ENCODE measurements at places on chromosomes 3 and 15. TPM values are rescaled to one million over a fixed set of nuclear protein-coding genes. Genes with fewer than 3 reads are reported as not detected.

Gene MRPL46
- 23.3 TPM for total RNA-seq

Gene BCL2A1
- total RNA-seq = not detected

DNA sequence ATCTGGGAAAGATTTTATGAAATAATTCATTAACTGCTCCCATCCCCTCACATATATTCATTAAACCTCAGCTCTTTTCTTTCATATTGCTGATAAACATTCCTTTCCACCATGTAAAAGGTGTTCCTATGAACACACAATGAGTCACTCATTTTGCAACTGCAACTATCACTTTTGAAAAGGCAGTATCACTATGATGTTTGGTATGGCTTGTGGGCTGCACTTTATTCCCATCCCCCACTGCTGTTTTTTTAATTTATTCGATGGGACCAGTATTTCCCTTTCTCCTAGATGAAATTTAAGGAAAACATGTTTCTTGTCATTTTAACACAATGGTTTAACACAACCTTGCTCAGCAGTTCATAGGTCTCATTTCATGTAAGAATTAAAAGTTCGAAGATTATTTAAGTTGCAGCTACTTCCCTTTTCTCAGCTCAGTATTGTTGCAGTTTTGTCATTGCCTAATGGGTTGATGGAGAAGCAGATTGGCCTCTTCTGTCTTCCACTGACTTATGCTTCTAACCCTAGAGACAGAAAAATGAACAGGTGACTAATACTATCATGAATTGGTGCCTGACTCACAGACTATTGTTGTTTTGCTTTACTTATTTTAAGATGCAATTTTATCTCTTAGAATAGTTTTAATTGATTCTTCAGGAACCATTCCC is 280.3 kb downstream of the ZPLD1 start:
- DNase-seq = no peak

DNA sequence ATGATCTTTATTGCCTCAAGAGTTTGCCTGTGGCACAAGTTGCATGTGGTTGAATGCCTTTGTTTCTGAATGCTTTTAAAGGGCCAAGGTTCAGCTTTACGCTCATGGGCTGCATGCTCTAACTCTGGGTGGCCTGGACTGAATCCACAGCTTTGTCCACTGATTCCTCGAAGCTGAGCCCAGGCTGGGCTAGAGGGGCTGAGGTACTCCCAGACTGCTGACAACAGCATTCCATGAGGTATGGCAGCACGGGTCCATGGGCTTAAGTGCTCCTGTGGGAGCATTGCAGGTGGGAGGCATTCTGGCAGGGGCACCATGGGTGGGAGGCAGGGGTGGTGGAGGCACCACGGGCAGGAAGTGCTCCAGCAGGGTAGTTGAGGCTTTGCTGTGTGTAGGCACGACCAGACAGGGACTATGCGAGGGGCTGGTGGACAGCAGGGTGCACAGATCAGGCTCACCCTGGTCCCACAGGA is 61.6 kb downstream of the GLCE start:
- no peak for DNase-seq

- DNase-seq = peak; percentile 68
These were observed 28.9 kb downstream of the FBXW12 start for GRCh38 chr3:48400824-48401433.

- no peak for DNase-seq
These were observed 11.2 kb downstream of the FMN1 start for GRCh38 chr15:33183334-33183733.

Gene DNAH12
- total RNA-seq = not detected

Gene IQCH
- total RNA-seq = 2.2 TPM

Gene TMEM108
- total RNA-seq = 0.80 TPM

Gene AADACL2
- not detected for total RNA-seq

DNA sequence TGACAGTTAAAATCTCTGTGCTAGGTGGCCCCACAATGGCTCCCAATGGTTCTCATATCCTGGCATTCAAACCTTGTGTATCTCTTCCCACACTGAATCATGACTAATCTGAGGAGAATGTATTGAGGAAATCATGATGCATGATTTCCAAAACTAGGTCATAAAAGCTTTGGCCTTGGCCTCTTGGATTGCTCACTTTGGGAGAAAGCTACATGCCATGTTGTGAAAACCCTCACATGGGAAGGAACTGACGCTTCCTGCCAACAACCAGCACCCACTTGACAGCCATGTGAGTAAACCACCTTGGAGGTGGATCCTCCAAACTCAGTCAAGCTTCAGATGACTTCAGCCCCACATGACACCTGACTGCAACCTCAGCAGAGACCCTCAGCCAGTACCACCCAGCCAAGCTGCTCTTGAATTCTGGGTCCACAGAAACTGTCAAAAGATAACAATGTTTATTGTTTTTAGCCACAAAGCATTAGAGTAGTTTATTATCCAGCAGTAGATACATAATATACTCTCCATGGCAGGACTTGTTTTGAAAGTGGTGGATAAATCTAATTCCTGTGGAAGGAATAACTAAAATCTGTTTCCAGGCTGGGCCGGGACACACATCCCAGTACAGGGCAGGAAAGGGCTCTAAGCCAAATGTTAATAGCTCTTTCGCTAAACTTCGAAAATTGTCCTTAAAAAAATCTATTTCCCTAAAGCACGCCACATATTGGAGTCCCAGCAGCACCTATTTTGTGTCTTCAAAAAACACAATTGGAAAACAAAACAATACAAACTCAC is 1.0 kb upstream of the ZNF620 start:
- DNase-seq = no peak

GRCh38 chr3:195696632-195697278 is 24.0 kb upstream of the MUC20 start:
- DNase-seq = no peak

DNA sequence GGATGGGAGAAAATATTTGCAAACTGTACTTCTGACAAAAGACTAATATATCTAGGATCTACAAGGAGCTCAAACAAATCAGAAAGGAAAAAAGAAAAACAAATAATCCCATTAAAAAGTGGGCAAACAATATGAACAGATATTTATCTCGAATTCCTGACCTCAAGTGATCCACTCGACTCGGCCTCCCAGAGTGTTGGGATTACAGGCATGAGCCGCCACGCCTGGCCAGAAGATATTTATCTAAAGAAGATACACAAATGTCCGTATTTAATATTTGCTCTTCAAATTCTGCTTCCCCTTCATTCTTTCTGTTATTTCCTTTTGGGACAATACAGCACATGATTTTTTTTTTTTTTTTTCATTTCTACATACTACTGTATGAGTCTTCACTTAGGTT is 151.7 kb upstream of the GRM7 start:
- no peak for DNase-seq

DNA sequence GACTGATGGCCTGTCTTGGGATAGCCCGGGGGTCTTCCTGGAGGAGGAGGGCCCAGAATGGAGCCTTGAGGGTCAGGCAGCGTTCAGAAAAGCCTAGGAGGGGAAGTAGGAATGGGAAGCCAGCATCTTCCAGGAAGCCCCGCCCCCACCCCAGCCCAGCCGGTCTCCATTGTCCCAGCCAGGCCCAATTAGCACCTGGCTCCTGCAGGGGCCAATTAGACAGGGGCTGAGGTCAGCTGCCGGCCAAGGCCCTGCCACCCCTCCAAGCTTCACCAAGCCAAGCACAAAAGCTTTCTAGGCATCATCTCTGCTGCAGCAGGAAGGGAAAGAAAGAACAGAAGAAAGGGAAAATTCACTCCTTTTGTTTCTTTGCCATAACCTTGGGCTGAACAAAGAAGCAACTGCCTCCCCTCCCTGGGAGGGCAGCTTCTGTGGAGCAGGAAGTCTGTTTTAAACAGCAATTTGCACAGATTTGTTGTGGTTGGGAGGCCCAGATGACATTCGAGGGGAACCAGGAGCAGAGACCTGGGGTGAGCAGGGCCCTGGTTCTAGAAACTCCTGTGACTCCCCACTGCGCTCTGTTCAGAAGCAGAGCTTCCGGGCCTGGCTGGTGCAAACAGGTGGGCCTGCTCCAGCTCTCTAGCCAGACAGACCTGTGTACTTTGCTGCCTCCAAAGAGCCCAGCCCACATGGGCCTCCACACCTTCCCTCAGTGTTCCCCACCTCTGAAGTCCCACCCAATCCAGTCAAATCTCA is 47.7 kb downstream of the CYP11A1 start:
- DNase-seq = no peak

DNA sequence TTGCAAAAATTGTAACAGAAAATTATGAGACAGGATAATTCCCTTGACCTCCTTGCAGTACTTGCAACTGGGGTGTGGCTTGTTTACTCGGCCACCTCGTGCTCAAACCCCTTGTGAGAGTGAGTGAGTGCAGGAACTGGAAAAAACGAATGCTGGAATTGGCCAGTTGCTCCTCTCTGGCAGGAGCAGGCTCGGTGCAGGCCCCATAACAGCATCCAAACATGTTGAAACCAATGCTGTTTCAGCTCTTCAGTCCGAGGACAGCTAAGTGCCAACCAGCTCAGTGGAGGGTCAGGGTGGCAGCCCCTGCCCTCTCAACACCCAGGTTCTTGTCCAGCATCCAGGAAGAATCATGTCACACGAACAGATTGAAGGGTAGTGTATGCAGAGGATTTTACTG is 36.9 kb downstream of the METTL6 start:
- no peak for DNase-seq

- no peak for DNase-seq
These were observed 39.8 kb downstream of the RIOX2 start for GRCh38 chr3:97932387-97932801.

GRCh38 chr3:128196647-128197046 is 43.4 kb downstream of the EEFSEC start:
- no peak for DNase-seq

DNA sequence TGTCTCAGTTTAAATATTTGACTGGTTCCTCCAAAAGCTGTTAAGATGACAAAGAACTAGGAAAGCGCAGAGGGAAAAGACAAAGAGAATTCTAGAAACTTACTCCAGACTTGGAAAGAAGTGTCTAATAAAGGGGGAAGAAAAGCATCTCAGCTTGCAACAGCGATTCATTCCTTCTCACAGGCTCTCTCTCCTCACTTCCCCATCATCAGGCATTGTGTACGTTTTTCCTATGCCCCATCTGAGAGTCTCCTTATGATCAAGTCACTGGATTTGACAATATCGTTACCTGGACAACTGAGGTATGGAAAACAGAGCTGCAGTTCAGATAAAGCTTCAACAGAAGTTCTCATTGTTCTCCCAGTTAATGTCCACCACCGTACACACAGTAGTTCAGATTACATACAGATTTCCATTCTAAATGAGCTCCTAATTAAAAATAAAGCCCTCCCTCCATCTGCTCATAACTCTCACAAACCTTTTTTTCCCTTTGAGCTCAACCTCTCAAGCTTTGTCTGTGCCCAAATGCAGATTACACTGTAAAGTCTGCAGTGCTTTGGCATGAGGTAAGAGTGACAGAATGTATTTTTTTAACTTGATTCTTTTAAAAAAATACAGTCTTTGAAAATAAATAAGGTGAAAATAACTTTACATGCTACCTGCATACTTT is 254.4 kb upstream of the THBS1 start:
- DNase-seq = no peak

Gene ZNF717
- 2.2 TPM for total RNA-seq

DNA sequence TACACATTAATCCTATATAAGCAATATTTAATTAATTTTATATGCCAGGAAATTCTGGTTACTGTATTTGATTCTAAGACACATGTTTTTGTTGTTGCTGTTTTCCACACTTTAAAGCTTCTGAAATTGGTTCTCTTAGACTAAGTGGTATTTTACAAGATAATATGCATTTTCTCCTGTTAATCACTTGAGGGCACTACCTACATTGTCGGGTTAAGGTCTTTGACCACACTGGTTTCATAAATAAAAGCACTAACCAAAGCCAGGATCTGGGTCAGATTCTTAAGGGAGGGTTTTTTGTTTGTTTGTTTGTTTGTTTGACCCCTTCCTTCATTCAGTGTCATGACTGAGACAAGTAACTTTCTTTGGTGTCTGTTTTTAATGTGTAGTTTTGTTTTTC is 590.2 kb downstream of the RBMS3 start:
- no peak for DNase-seq

GRCh38 chr3:177827511-177828207 is 630.4 kb upstream of the TBL1XR1 start:
- no peak for DNase-seq

GRCh38 chr15:87940768-87941167 is 315.8 kb downstream of the NTRK3 start:
- no peak for DNase-seq

DNA sequence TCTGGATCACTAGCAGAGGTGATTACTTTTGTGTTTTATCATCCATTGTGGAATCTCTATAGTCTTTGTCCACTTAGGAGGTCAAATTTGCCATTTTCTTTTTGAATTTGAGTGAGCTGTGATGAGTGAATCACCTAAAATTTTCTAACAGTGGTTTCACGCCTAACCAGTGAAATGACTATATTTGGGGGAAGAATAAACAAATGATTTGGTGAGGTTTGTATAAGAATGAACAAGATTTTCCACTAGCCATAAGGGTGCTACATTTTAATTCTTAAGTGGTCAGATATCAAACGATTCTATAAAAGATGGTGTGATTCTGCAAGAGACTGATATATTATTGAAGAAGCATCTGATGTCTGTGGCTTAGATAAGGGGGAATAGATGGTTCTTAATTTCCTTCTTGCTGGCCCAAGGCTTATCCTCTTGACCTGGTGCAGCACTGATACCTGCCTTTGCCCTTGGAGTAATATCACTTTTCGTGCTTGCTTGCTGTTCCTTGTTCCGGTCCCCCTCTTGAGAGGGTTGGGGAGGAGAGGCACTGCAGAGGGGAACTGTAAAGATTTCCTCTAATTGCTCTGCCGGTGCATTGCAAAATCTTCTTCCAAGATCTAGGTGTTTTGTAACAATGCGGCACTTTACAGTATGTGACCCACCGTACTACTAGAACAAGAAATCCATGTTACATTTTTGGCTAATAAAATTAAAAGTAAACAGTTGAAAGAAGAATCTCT is 14.5 kb downstream of the C3orf20 start:
- DNase-seq = no peak

GRCh38 chr3:120908795-120909601 is 993 bp downstream of the STXBP5L start:
- peak; percentile 7 for DNase-seq

GRCh38 chr3:184636741-184637316 is 75.0 kb downstream of the MAGEF1 start:
- DNase-seq = no peak

Gene ANKRD63
- total RNA-seq = not detected

DNA sequence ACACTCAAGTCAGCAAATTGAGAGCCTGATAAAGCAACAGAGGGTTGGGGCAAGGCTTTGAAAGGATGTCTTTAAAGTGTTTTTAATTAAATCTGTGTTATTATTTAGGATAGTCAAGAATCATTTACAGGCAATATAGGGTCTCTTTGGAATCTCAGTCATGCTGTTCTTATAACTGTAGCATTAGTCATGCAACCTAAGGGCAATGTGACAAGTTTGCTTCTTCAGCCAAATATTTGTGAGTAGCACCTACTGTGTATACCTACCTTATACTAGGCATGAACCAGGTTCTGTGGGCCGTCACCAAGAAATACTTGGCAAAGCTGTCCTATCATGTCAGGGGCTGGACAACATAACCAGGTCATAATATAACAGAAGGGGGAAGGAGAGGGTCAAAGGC is 184.6 kb upstream of the TRIM42 start:
- DNase-seq = no peak

GRCh38 chr3:73280746-73281145 is 219.3 kb downstream of the EBLN2 start:
- DNase-seq = no peak

Gene ARGFX
- total RNA-seq = not detected

Gene TRH
- not detected for total RNA-seq

GRCh38 chr3:42149975-42150374 is 58.8 kb downstream of the TRAK1 start:
- peak; percentile 91 for DNase-seq

- peak; percentile 39 for DNase-seq
These were observed 273.2 kb downstream of the MECOM start for GRCh38 chr3:169390271-169390670.
